ENCODE measurements at places on chromosomes 4 and X.

DNA sequence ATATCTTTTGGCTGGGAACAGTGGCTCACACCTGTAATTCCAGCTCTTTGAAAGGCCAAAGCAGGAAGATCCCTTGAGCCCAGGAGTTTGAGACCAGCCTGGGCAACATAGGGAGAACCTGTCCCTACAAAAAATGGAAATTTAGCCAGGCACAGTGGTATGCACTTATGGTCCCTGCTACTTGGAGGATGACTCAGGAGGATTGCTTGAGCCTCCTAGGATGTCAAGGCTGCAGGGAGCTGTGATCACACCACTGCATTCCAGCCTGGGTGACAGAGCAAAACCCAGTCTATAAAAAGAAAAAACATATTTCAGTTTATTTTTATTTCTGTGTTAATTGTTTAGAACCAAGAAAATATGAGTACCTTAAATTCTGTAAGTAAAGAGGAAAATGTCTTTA is 123.7 kb downstream of the CBR4 start:
- no peak for DNase-seq

DNA sequence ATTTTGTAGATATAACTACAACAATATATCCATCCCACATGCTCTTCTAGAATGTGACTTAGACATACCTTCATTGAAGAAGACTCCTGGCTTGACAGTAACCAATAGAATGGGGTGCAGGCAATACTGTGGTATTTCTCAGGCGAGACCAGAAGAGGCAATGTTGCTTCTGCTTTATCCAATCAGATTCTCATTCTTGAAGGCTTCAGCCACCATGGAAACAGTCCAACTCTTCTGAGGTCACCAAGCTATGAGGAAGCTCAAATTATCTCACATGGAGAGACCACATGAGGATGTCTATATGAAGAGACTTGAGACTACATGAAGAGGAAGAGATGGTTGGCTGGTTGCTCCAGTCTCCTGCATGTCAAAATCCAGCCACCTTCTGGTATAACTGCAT is 469.9 kb downstream of the PCDH10 start:
- no peak for DNase-seq

- no peak for DNase-seq
Observed at GRCh38 chr4:3250438-3250955, 1.5 kb downstream of the MSANTD1 start.

GRCh38 chr4:3066836-3067400 is 7.4 kb downstream of the HTT-AS start:
- no peak for DNase-seq

- no peak for DNase-seq
Observed at GRCh38 chr4:161237495-161237894, 926.3 kb downstream of the FSTL5 start.

DNA sequence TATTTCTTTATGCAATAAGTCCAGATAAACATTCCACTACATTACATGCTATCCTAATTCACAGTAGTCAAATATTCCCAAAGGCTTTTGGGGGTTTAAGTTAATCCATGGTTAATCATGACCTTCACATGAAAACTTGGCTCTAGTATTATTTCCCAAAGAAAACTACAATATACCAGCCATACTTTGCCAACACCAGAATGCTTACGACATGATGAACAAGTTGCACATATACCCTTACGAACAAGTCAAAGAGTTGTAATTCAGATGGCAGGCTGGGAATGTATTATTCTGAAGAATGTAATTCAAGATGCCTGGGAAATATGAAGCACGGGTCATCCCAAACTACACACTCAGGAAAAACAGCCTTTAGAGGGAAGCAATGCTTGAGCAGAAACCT is 499.6 kb downstream of the PPARGC1A start:
- DNase-seq: no peak

DNA sequence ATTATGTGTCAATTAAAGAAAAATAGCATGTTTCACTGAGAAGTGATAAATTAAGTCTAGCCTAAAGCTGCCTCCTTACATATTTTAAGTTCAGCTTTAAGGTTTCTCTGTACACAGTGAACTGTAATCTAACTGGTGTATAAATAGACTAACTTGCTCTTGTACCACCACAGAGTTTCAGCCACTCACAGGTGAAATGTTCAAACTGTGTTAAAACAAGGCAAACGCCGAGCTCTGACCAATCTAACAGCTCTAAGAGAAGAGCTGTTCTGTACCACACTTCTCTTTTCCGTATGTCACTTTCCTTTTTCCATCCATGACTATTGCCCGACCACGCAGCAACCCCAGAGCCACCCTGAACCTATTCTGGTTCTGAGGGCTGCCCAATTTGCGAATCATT is 64.5 kb downstream of the DCHS2 start:
- no peak for DNase-seq

GRCh38 chr4:144670776-144671175 is 24.8 kb downstream of the HHIP start:
- no peak for DNase-seq

DNA sequence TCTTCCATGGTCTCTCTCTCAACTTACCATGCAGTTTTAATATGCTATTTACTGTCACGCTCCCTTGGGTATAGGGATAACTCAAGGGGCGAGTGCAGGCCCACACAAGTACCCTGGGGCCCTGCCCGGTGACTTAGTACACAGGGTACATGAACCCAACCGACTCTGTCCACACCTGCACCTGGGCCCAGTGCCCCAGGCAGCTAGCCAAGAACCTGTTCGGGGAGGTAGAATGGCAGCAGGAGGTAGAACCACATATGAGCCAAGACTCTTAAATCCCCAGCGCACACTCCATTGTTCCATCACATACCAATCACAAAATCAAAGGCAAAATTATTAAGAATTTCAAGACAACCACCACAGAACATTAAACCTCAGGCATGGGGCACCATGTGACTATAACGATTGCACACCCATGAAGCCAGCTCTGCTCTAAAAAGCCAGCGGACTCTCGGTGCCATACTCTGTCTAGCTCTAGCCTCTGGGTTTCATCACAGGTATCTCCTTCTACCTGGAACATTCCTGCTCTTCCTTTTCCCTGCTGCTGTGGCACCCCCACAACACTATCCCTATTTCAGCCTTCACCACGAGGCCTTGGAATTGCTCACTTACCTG is 14.6 kb downstream of the PHF8 start:
- DNase-seq: no peak

GRCh38 chr4:78014889-78015886 is 41.9 kb upstream of the FRAS1 start:
- no peak for DNase-seq

DNA sequence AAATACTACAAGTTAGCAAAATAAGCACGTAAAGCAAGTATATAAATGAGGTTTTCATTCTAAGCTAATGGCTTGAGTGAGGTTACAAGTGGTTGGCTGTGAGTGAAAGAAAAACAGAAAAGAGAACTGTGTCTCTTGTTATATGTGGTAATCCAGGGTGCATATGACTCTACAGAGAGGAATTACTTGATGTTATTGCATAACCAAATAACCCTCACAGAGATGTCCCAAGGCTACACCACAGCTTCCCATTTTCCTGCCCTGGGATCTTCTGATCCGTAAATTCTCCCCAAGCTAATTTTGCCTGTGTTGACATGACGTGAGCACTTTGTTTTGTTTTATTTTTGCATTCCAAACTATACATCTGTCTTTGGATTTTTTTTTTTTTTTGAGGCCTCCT is 470.0 kb upstream of the INTU start:
- peak; percentile 57 for DNase-seq

DNA sequence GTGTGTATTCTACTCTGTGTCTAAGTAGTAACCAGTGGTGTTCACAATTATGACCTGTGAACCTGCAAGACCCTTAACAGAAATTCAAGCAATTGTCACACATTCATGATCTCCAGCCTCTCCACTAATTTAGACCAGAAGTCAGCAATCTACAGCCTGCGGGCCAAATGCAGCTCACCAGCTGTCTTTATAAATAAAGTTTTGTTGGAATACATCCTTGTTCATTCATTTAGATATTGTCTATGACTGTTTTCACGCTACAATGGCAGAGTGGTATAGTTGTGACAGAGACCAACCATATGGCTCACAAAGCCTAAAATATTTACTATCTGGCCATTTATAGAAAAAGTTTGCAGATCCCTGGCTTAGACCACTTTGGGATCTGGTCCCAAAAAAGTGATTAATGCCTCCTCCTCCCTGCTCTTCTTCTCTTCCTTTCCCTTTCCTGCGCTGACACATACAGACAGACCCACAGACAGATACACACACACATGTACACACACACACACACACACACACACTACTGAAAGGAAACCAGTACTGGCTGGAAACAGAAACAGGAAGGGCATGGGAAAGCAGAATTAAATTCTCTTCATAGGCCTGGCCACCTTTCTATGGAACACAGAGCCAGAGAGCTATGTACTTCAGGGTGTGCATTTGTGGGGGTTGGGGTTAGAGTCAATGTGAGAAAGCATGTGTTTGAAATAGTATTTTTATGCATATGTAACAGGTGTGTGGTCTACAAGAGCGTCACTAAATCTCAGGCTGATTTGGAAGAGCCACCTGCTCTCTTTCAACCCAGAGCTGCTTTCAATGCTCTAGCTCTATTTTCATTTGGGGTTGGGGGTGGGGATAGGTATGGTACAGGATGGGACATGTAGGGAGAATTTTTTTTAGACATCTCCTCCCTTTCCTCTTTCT is 49.7 kb upstream of the TMEM164 start:
- no peak for DNase-seq

DNA sequence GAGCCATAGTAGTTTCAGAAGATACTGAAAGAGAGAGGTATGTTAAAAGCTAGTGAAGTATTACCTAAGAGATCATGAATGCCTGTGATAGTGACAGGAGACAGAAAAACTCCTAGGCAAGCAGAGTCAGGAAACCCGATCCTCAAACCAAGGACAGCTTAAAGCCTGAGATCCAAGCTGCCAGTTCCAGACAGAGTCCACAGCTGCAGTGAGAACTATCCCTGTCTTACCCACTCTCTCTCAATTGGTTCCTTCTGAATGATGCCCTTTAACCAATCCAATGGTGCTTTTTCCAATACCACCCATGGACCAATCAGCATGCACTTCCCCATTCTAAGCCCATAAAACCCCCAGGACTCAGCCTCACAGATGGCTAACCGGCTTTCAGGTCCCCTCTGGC is 90.4 kb upstream of the PCDH10 start:
- DNase-seq: no peak

DNA sequence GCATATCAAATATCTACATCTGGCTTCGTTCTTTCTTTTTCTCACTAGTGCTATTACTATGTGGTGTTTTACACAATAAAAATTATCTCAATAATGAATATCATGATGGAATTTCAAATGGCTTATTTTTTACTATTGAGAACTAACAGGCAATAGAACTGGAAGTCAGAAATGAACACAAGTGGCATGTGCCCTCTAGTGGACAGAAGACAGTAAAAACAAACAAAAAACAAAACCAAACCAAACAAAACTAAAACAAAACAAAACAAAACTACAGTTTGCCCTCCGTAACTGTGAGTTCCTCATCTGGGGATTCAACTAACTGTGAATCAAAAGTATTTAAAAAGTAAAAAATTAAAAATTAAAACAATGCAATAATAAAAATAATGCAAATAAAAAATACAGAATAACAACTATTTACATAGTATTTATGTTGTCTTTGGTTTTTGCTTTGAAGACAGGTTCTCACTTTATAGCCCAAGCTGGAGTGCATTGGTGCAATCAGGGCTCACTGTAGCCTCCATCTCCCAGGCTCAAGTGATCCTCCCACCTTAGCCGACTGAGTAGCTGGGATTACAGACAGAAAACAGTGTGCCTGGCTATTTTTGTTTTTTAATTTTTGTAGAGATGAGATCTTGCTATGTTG is 195.6 kb upstream of the TACR3 start:
- no peak for DNase-seq

DNA sequence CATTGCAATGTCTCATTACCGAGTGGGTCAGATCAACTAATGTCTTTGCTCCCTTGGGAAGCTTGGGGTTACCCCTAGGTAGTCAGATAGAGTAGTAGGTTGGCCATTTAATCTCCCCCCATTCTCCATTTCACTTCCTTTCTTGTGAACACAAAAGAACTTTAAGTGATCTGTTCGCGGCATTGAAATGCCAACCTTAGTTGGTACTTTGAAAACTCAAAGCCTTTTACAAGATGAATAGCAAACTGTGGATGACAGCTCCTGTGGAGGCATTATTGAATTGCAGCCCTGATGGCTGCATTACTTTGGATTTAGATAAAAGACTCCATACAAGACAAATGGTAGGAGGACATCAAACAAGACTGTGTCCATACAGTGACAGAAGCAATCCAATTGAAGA is 469.1 kb downstream of the GBA3 start:
- DNase-seq: no peak

DNA sequence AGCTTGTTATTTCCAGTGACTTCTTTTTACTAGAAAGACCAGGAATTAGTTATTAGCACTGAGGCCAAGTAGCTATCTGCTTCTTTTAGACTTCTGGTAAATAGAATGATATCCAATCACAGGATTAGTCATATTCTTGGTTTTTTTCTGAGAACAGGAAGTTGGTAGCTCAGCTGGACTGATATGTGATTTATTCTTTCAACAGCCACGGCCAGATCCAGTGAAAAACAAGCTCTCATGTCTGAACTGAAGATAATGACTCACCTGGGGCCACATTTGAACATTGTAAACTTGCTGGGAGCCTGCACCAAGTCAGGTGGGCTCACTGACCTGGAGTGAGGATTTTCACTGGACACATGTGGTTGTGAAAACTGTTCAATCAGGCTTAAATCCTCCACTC is 48.6 kb downstream of the PDGFRA start:
- peak; percentile 33 for DNase-seq

GRCh38 chr4:15375667-15376066 is 52.2 kb upstream of the C1QTNF7 start:
- DNase-seq: no peak

GRCh38 chrX:152895724-152896420 is 2.0 kb upstream of the ZNF185 start:
- DNase-seq: no peak

DNA sequence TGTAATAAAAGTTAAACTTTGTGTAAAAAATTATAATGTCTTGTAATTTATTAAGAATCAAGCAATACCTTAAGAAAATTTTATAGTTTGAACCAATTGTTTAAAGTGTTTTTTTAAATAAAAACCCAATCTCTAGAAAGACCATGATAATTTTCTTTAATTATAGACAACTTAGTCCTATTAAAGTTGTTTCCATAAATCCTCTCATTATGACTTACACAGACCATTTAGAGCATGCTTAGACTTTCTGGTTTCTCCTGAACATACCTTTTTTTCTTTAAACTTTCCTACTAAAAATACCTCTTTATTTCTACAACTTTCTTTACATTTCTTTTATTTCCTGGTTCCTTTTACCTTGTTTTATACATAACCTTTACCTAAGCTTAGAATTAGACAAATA is 837.4 kb downstream of the PCDH19 start:
- no peak for DNase-seq

GRCh38 chr4:54230484-54231418 is 1.7 kb downstream of the PDGFRA start:
- DNase-seq: no peak

DNA sequence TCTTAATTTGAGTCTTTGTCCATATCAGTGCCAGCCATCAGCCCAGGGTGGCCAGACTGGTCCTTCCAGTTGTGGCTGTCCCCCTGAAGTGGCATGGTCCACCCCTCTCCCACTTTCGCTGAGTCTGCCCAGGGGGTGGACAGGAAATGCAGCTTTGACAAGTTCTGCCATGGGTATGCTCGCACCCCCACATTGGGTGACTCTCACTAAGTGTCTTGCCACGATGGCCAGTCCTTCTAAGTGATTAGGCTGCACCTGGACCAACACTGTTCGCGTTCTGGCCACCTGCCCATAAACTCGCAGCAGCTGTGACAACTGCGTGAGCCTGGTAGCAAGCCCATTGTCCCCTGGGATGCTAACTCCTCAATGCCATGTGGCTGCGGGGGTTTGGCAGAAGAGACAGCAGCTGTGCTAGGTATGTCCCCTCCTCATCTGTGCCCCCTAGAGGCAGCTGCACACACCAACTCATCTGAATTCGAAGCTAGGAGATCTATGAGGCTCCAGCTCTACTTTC is 10.0 kb upstream of the LNX1 start:
- no peak for DNase-seq

Measured in fibroblast of skin of left biceps (primary cell).